ENCODE measurements at places on chromosomes 13 and 19.

- DNase-seq, result no peak
Observed at GRCh38 chr19:39941615-39942365, 7.4 kb upstream of the FCGBP start.

DNA sequence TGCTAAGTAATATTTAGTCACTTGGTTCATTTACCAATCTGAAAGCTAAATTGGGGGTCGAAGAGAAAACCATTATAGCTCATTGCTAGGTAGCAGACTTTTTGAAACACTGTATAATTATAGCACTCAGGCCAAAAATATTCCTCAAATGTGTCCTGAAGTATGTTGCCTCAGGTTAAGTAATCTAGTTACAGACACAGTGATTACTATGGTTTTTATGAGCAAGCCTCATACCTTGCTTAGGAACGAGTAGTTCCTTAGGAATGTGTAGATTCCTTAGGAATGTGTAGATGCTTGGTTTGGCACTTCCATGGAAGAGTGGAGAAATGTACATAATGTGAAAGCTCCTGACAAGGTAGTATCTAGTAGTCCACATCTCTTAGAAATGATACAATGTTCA lies 387.5 kb downstream of the LMO7 start:
- DNase-seq, result no peak

GRCh38 chr13:98446234-98446621 lies 130.7 kb downstream of the STK24 start:
- DNase-seq, result no peak

GRCh38 chr19:45413497-45413896 lies 7.1 kb downstream of the POLR1G start:
- no peak for DNase-seq

DNA sequence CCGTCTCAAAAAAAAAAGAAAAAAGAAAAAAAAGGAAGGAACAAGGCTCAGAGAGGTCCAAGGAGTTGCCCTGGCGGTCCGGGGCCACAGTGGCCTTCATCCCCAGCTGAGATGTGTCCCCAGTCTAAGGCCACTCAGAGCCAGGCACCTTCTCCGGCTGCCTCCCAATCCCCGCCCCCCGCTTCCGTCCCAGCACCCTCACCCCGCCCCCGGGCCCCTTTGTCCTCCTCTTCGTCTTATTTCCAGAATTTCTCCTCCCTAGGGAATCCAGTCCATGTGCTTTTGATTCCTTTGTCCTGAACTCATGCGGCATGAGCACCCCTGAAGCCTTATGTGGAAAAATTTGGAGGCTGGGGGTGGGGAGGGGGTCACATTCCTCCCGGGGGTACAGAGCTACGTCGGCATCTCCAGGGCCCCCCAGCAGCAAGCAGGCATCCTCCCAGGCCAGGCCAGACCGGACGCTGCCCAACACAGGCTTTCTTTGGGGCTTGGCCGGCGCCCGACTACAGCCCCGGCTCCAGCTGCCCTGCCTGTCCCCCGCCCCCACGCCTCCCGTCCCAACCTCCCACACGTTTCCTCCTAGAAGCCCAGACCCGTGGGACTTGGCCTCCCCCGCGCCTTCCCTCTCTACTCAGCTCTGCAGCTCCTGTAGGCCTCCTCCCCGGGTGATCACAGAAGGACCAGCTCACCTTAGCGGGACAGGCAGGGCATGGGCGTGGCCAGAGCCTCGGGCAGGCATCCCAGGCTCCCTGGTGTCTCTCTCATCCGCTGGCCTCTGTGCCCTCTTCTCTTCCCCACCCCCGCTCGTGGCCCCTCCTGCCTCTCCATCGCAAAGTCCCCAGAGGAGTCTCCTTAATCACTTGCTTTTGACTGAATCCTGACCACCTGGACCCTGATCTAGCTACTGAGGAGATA lies 17.8 kb upstream of the ADGRE5 start:
- no peak for DNase-seq

DNA sequence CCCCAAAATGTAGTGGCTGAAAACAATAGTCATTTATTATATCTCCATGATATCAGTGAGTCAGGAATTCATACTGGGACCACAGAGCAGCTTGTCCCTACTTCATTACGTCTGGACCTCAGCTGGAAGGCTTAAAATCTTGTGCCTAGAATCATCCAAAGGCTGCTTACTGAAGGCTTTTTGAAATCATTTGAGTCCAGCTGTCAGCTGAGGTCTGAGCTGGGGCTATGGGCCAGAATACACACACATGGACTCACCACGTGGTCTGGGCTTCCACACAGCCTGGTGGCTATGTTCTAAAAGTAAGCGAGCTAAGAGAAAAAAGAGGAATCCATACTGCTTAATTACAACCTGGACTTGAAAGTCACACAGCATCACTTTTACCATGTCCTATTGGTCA lies 209.2 kb downstream of the KCTD12 start:
- peak; percentile 18 for DNase-seq

- DNase-seq, result no peak
Observed at GRCh38 chr19:40219721-40220276, 1.6 kb upstream of the TTC9B start.
